Esophagus squamous epithelium (tissue), 5 donors: ENCODE measurements at places on chromosomes 5 and 9.

- peaks cover 33% of the 10 kb centered on the region for H3K27me3 ChIP-seq
- no peaks in the 10 kb centered on the region for H3K4me1 ChIP-seq
- H3K27ac ChIP-seq, result no peak overlapping the region
- H3K36me3 ChIP-seq, result no peaks in the 10 kb centered on the region
- no peak for DNase-seq
- no peak overlapping the region for H3K4me3 ChIP-seq
Measured at GRCh38 chr9:134484479-134484878, 157.1 kb upstream of the COL5A1 start.

- H3K27ac ChIP-seq, result no peak overlapping the region
- H3K4me3 ChIP-seq, result no peak overlapping the region
- H3K36me3 ChIP-seq, result no peaks in the 10 kb centered on the region
- no peak for DNase-seq
- H3K27me3 ChIP-seq, result no peaks in the 10 kb centered on the region
Measured at GRCh38 chr5:35668794-35669193, 51.1 kb downstream of the SPEF2 start.

DNA sequence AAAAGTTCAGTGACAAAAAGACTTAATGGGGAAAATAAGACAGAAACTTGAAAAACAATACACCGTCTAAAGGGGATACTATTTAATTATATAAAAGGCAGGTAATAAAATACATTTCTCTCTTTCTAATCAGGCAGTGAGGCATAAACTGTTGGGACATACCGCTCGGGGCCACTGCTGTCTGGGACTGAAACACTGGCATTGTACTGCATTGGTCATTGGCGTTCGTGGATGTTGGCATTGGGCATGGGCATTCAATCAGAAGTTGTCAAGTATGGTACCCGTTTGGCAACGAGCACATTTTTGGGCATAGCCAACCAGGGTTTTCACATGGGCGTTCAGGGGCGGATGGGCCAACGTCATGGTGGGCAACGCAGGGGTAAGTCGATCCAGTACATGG lies 4.7 kb downstream of the HNRNPK start:
- DNase-seq, result no peak
- no peaks in the 10 kb centered on the region for H3K27me3 ChIP-seq
- peaks cover 20% of the 10 kb centered on the region for H3K36me3 ChIP-seq
- no peak overlapping the region for H3K4me3 ChIP-seq
- H3K4me1 ChIP-seq, result peaks cover 67% of the 10 kb centered on the region

DNA sequence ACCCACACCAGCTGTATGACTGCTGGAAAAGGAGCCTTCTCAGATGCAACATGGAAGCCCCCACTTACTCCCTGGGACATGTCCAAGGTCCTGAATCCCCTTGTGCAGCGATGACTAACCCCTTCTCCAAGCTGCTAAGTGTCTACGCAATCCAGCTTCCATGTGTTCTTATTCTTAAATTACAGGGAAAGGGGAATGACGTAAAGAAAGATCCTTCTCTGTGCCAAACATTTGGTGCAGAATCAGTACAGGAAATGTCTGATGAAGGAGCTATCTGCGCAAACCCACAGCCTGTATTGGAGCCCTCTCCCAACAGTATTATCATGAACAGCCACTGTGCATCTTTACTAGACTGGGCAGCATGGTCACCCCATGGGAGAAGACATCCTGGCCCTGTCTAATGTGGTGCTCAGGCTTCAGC lies 183.2 kb downstream of the FRMD3 start:
- H3K36me3 ChIP-seq, result no peaks in the 10 kb centered on the region
- H3K27ac ChIP-seq, result no peak overlapping the region
- H3K4me3 ChIP-seq, result no peak overlapping the region
- no peaks in the 10 kb centered on the region for H3K27me3 ChIP-seq
- no peaks in the 10 kb centered on the region for H3K4me1 ChIP-seq
- DNase-seq, result no peak

DNA sequence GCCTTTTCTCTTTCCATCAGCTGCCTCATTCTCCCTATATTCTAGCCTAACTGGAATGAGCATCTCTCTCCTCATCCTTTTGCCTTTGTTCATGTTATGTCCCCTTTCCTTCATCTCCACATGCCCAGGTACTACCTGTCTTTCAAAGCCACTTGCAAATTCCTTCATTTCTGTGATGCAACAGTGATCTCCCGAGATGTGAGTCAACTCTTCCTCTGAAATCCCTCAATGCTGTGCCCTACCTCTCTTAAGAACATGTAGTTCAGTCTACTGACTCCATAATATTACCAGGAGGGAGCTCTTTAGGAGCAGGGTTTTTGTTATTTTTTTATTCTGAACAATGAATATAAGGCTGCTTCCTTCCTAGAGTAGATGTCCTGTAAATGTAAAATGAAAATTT lies 91.6 kb downstream of the ZNF462 start:
- H3K36me3 ChIP-seq, result no peaks in the 10 kb centered on the region
- H3K4me1 ChIP-seq, result no peaks in the 10 kb centered on the region
- no peak overlapping the region for H3K27ac ChIP-seq
- no peaks in the 10 kb centered on the region for H3K27me3 ChIP-seq
- no peak overlapping the region for H3K4me3 ChIP-seq

- DNase-seq, result no peak
- H3K4me1 ChIP-seq, result no peaks in the 10 kb centered on the region
- H3K27ac ChIP-seq, result no peak overlapping the region
- H3K27me3 ChIP-seq, result no peaks in the 10 kb centered on the region
- no peaks in the 10 kb centered on the region for H3K36me3 ChIP-seq
Measured at GRCh38 chr9:38761999-38762398, 42.1 kb upstream of the FAM240B start.

GRCh38 chr5:13831351-13831750 lies 113.1 kb downstream of the DNAH5 start:
- H3K27ac ChIP-seq, result no peak overlapping the region
- no peaks in the 10 kb centered on the region for H3K36me3 ChIP-seq
- no peak for DNase-seq
- H3K27me3 ChIP-seq, result no peaks in the 10 kb centered on the region
- H3K4me3 ChIP-seq, result no peak overlapping the region

GRCh38 chr9:101372327-101373118 lies 12.3 kb downstream of the BAAT start:
- H3K27me3 ChIP-seq, result no peaks in the 10 kb centered on the region
- no peaks in the 10 kb centered on the region for H3K36me3 ChIP-seq
- H3K4me1 ChIP-seq, result no peaks in the 10 kb centered on the region
- H3K27ac ChIP-seq, result no peak overlapping the region
- DNase-seq, result no peak
- no peak overlapping the region for H3K4me3 ChIP-seq

- no peak overlapping the region for H3K4me3 ChIP-seq
- no peaks in the 10 kb centered on the region for H3K36me3 ChIP-seq
- no peak for DNase-seq
- no peaks in the 10 kb centered on the region for H3K27me3 ChIP-seq
- no peak overlapping the region for H3K27ac ChIP-seq
Measured at GRCh38 chr9:132780230-132781007, 97.7 kb downstream of the AK8 start.

GRCh38 chr9:85013703-85014102 lies 344.2 kb downstream of the NTRK2 start:
- no peak for DNase-seq
- H3K4me1 ChIP-seq, result no peaks in the 10 kb centered on the region

GRCh38 chr5:87885758-87886157 lies 382.9 kb downstream of the TMEM161B start:
- no peaks in the 10 kb centered on the region for H3K27me3 ChIP-seq
- no peaks in the 10 kb centered on the region for H3K36me3 ChIP-seq
- DNase-seq, result no peak

DNA sequence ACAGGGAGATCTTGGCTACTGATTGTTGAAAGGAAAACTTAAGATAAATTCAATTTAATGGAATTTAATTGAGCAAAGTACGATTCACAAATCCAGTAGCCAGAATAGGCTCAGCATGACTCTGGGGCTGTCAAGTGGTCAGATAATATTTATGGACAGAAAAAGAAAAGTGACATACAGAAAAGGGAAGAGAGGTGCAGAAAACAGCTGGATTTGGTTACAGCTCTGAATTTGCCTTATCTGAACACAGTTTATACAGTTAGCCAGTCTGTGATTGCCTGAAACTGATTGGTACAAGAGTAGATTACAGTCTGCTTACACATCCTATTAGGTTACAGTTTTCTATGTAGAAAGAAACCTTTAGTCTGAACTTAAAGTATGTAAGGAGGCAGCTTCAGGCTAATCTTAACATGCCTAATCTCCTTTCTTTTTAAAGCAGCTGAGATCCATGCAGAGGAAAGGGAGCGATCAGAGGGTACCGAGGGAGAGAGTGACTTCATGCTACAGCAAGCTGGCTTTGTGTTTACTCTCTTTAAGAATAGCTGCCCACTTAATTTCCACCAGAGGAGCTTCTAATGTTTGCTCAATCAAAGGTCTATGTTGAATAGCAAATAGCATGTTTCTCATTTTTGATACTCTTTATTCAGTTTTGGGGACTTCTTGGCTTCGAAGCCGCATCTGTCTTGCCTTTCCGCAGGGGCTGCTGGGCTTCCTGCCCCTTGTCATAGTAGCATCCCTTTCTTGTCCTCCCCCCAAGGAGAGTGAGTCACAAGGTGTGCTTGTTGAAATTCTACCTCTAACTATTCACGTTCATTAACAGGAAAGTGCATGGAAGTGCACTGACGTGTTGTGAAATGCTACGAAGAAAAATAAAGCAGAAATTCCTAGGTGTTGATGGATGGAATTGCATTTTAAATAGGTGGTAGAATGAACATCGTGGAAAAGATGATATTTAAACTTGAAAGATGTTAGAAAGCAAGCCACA lies 761.2 kb downstream of the TAF11L14 start:
- H3K4me3 ChIP-seq, result no peak overlapping the region
- H3K4me1 ChIP-seq, result no peaks in the 10 kb centered on the region
- H3K27ac ChIP-seq, result no peak overlapping the region
- no peaks in the 10 kb centered on the region for H3K27me3 ChIP-seq
- no peaks in the 10 kb centered on the region for H3K36me3 ChIP-seq

DNA sequence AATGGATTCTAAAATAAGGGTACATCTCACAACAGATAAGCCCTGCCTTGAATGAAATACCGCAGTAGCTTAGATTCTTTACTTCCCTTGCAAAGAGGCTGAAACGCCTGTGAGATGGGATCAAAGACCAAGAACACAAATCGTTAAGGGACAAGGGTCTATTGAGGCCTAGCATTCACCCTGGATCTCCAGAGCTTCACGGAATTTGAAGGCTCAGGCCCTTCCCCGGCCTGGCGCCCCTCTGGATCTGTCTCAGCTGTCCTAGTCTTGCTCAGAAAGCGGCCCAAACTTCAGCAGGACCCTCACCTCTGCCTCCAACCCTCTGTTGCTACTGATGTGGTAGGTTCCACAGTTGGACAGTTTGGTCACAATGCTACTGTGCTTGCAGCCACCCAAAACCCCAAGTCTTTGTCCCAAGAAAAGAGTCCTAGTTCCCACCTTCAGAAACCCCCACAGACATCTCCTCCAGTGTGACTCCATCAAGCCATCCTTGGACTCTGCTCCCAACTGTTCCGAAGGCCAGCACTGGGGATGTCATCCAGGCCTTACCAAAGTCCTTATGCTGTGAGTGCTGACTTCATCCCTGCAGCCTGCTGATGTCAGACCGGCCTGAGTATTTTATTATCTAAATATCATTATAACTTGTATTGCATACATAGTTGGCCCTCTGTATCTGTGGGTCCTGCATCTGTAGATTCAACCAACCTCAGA lies 9.4 kb downstream of the CORO2A start:
- no peak overlapping the region for H3K27ac ChIP-seq
- no peaks in the 10 kb centered on the region for H3K27me3 ChIP-seq
- H3K4me1 ChIP-seq, result peaks cover 7% of the 10 kb centered on the region
- DNase-seq, result no peak
- H3K36me3 ChIP-seq, result peaks cover 10% of the 10 kb centered on the region

GRCh38 chr9:93231716-93232115 lies 47.8 kb downstream of the WNK2 start:
- no peak overlapping the region for H3K4me3 ChIP-seq
- H3K36me3 ChIP-seq, result no peaks in the 10 kb centered on the region
- H3K27ac ChIP-seq, result no peak overlapping the region
- no peak for DNase-seq
- H3K4me1 ChIP-seq, result no peaks in the 10 kb centered on the region

GRCh38 chr5:157750320-157750719 lies 6.8 kb downstream of the LSM11 start:
- H3K36me3 ChIP-seq, result no peaks in the 10 kb centered on the region
- H3K4me3 ChIP-seq, result no peak overlapping the region
- DNase-seq, result no peak
- no peak overlapping the region for H3K27ac ChIP-seq
- H3K27me3 ChIP-seq, result no peaks in the 10 kb centered on the region

DNA sequence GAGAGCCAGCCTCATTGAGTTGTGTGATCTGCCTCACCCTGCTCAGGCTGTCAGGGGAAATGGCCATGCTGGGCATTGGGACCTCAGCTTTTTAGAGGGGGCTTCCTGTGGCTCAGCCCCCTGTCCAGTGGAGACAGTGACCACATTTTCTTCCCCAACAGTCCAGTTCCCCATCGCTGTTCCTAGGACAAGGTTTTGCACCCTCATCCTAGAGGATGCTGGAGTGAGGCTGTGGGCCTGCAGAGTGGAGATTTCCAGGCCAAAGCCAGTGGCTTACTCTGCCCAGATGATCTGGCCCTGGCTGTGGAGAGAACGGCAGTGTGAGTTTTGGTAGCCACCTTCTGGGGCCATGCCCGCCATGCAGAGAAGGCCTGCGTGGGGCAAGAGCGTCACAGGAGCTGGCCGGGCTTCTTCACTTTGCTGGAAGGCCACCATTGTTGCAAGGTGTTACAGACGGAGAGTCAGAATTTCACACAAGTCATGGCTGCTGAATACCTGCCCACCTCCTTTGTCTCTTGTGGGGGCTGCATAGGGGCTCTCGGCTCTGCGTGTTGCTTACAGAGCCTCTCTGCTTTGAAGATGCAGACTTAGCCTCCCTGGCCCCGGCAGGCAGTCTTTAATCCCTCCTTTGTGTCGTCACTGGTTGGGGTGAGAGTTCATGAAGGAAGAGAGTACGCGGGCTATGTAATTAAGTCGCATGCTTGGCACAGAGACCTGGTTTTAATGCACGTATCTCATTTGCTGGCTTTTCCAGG lies 35.2 kb upstream of the PITX1 start:
- no peak overlapping the region for H3K4me3 ChIP-seq
- no peaks in the 10 kb centered on the region for H3K36me3 ChIP-seq
- H3K27me3 ChIP-seq, result no peaks in the 10 kb centered on the region

GRCh38 chr5:57608542-57608941 lies 125.9 kb upstream of the ACTBL2 start:
- no peak overlapping the region for H3K4me3 ChIP-seq
- H3K36me3 ChIP-seq, result no peaks in the 10 kb centered on the region
- no peaks in the 10 kb centered on the region for H3K4me1 ChIP-seq
- no peak overlapping the region for H3K27ac ChIP-seq

DNA sequence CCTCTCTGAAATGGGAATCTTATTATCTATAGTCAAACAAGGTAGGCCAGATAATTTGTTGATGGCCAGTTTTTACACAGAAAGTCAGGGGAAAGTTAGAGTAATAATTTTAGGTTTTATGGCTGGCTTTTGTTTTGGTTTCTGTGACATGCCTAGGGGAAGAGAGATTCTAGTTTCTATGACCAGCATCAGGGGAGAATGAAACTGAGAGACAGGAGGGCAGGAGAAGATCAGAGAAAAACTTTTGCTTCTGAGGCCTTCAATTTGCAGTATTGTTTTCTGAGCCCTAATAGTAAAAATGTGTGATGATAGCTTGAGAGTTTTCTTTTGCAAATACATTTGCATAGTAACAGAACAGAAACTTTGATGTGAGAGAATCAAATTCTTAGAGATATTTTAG lies 564.3 kb downstream of the ZNF608 start:
- no peak overlapping the region for H3K4me3 ChIP-seq
- DNase-seq, result no peak
- H3K4me1 ChIP-seq, result peaks cover 13% of the 10 kb centered on the region
- no peak overlapping the region for H3K27ac ChIP-seq
- no peaks in the 10 kb centered on the region for H3K36me3 ChIP-seq

- DNase-seq, result no peak
- H3K36me3 ChIP-seq, result no peaks in the 10 kb centered on the region
- no peaks in the 10 kb centered on the region for H3K27me3 ChIP-seq
- H3K4me3 ChIP-seq, result no peak overlapping the region
- H3K27ac ChIP-seq, result no peak overlapping the region
- no peaks in the 10 kb centered on the region for H3K4me1 ChIP-seq
Measured at GRCh38 chr5:173663352-173664153, 47.1 kb upstream of the BOD1 start.
